Stimulated activated naive CD8-positive, alpha-beta T cell treated with anti-CD3 and anti-CD28 coated beads, Interleukin-15, amount 100 ng/mL, for 72 hours (primary cell): ENCODE measurements at places on chromosomes 4 and X.
A peak's percentile ranks its signal among the peaks of the same experiment; 100 is the strongest.

DNA sequence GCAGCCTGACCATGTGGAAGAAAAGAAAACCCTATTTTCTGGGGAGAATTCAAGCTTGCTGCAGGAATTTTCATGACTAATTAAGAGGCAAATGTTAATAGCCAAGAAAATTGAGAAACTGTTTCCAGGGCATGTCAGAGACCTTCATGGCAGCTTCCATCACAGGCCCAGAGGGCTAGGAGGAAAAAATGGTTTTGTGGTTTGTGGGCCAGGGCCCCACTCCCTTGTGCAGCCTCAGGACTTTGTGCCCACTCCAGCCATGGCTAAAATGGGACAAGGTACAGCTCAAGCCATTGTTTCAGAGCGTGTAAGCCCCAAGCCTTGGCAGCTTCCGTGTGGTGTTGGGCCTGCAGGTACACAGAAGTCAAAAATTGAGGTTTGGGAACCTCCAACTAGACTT lies 282.9 kb downstream of the DCAF12L2 start:
- no peak for DNase-seq

- DNase-seq = peak; percentile 48
These were observed 759 bp upstream of the TBC1D1 start for GRCh38 chr4:37889849-37890800.

DNA sequence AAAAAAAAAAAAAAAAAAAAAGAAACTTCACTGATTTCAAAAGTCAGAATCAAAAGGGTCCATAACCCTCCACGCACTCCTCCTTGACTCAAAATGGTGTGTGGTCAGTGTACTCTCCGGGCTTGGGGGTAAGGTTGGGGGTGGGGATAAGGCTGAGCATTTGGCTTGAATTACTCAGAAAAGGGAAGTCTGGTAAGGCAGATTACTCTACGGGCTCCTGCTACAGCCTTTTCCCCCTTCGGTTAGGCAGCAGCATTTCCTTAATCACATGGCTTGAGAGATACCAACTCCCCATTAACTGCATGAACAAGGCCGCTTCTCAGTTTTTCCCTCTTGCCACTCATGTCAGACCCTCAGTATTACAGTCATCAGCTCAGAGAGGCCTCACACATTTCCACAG lies 135.4 kb upstream of the DUSP21 start:
- DNase-seq = no peak

GRCh38 chr4:86274642-86275041 lies 85.2 kb downstream of the MAPK10 start:
- DNase-seq = no peak
